ENCODE measurements at places on chromosomes 11 and 22.

GRCh38 chr22:25673713-25674112 lies 68.3 kb upstream of the MYO18B start:
- no peak for DNase-seq

- DNase-seq = no peak
Measured at GRCh38 chr22:27581236-27581635, 220.3 kb downstream of the MN1 start.

- DNase-seq = peak; percentile 43
Measured at GRCh38 chr22:24325105-24325757, 54.6 kb downstream of the SPECC1L start.

DNA sequence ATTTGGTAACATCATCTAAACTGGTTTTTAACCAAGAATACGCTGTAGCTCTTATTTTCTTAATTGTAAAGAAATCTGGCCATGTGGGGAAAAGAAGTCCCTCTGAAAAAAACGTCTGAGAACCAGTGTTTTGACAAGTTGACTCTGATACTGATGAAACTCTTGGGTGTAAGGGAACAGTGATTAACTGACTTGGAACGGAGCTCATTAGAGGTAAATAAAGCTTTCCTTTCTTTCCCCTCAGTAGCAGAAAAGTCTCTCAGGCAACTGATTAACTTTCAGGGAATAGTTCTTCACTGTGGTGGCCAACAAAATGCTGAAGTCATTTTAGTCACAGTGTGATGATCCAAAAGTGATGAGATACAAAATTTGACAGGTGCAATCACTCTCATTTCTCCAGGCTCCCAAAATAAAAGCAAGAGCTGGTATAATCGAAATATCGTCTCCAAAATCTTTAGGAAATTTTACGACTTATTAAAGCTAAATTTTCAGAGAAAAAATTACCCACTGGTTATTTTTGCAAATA lies 52.3 kb downstream of the SLC36A4 start:
- DNase-seq = no peak

- DNase-seq = no peak
Measured at GRCh38 chr11:25734591-25735211, 597.2 kb upstream of the ANO3 start.

DNA sequence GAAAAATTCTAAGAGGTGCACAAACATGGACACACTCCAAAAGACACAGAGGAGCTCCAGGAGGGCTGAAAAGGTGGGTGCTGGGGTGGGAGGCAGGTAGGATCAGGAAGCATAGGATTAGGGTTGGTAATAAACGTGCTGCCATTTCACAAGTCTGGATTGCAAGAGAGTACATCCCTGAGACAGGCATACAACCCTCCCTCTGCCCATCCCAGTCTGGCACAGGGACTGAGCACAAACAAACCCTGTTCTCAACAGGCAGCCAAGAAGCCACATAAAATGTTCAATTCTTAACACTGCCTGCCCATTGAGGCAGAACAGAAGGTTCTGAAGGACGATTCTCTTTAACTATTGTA lies 18.5 kb downstream of the SLC35F2 start:
- DNase-seq = no peak

GRCh38 chr11:44527476-44527875 lies 38.0 kb upstream of the CD82 start:
- DNase-seq = no peak

GRCh38 chr11:11592146-11592684 lies 29.6 kb downstream of the GALNT18 start:
- DNase-seq = no peak

DNA sequence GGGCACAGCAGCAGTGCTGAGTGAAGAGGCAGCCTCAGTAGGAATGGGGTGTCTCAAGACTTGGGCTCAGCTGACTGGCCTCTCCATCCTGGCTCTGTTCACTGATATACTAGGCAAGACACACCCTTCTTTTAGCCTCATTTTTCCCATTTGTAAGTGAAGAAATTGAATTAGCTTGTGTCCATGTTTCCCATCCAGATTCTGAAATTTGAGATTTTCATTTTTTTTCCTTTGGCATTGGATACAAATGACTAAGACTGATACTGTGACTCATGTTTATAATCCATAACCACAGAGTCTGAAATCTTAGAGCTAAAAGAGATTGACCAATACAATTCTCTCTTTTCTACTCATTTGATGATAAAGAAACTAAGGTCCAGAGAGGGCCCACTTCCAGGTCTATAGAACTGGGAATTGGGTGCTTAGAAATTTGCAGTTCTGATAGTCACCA lies 110.9 kb downstream of the KCNC1 start:
- DNase-seq = no peak

All from GM12891 (cell line).